ENCODE measurements at places on chromosomes 12 and 14. TPM values are rescaled to one million over a fixed set of nuclear protein-coding genes. Genes with fewer than 3 reads are reported as not detected.

RD3L gene
- not detected for total RNA-seq

OR4K17 gene
- total RNA-seq = not detected

IL26 gene
- not detected for total RNA-seq

KTN1 gene
- total RNA-seq = 65.4 TPM

AICDA gene
- total RNA-seq = not detected

Measured in bronchus fibroblast of lung (primary cell).